ENCODE measurements at places on chromosomes 5 and 9.

DNA sequence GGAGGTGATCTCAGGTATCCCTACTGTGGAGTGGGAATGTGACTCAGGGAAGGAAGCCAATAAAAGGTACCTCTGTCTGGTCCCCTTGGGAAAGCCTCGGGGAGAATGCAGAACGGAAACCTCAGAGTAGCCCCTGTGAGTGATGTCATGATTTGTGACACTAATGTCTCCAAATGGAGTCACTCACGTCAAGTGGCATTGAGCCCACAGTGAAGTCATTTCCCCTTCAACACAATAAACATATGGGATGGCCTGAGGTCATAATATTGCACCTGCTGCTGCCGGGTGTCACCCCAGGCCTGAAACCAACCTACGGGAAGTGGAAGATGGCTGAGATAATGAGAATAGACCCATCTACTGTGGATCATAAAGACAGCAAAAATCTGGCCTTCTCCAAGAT lies 75.9 kb upstream of the GOLM1 start:
- no peak for DNase-seq

DNA sequence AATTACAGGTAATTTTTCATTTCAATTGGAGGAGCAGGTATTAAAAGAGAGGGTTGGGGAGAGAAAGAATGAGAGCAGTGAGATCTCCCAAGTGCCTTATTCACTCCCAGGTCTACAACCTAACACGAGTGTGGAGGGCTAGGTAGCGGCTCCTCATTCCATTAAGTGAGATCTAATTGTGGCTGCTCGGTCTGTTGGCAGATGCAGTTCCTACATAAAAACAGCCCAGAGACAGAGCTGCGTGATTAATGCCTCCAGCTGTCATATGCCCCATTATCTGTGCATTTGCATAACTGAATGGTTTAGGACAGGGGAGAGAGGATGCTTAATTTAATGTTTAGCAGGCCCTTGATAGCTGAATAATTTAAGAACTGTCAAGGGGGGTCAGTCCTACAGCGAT lies 100.5 kb downstream of the PSAT1 start:
- no peak for DNase-seq

DNA sequence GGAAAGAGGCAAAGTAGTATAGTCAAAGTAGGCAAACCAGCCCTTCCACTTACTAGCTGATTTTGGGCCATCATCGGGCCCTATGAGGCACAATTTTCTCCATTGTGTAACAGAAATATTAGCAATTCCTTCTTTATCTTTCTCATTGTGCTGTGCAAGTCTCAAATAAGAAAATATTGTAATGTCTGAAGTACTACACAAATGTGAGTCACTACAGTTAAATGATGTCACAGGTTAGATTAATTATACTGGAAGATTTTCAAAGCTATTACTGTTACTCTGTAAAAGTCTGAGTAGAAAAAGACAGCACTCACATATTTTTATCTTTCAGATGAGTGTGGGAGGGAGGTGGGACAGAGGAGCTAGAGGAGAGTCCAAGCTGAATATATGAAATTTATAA lies 12.4 kb upstream of the TMC1 start:
- no peak for DNase-seq

- no peak for DNase-seq
Observed at GRCh38 chr5:107776922-107777740, 106.4 kb upstream of the EFNA5 start.

DNA sequence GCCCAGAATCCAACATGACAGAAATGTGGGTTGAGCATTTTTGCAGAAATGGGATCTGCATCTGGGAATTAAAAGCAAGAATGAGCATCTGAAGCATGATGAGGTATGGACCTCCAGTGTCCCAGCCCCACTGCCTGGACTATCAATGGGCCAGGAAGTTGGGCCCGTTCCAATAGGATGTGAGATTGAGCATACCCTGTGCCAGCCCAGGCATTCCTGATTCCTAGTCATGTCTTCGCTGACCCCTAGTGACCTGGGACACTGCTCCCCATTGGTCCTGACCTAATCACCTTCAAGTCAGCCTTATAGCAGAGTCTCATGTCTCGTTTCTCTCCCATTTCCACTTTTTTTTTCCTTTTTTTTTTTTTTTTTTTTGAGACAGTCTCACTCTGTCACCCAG lies 197.4 kb upstream of the IRX2 start:
- no peak for DNase-seq

- DNase-seq, result no peak
Observed at GRCh38 chr9:16996901-16997491, 126.5 kb upstream of the BNC2 start.

DNA sequence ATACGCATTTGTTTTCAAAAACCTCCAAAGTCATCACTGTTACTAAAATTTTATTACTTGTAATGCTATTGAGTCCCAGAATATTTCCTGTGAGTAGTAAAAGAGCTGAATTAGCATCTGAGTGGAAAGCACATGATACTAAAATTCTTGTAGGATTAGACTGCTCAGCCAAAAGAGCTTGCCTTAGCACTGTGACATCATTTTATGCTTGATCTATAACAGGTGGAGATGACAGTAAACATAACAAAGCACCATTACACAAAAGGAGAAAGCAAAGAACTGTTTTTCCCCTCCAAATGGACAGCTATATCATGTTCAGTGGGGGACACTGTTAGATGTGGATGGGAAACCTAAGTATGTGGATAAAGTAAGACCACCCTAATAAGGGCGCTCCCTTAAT lies 5.8 kb upstream of the JAK2 start:
- DNase-seq, result no peak

- no peak for DNase-seq
Observed at GRCh38 chr5:171127314-171127713, 181.7 kb upstream of the TLX3 start.

DNA sequence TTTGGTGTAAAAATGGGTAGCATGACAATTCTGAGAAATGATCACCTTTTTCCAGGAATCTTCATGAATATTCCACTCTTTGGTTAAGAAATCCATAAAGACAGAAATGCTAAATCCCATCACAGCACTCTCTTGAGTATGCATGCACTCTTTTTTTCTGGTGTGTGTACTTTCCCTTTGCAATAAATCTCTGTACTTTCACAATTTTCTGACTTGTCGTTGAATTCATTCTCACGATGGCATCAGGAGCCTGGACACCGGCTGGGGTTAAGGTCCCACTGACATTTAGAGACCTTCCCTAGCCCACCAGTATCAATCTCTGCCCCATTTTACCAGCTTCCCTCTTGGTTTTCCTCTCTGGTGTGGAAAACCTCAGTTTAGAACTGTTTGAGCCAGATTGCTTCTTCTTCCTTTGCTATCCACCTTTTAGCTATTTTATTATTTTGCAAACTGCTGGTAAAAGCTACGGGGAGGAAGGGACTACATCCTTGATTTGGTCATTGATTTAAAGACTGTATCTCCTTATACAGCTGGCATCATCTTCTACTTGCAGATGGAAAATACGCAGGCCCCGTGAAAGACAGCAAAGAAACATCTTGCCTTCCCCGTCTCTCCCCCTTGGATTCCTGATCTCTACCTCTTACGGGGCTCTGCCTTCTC lies 59.9 kb upstream of the ZFR start:
- DNase-seq, result no peak

DNA sequence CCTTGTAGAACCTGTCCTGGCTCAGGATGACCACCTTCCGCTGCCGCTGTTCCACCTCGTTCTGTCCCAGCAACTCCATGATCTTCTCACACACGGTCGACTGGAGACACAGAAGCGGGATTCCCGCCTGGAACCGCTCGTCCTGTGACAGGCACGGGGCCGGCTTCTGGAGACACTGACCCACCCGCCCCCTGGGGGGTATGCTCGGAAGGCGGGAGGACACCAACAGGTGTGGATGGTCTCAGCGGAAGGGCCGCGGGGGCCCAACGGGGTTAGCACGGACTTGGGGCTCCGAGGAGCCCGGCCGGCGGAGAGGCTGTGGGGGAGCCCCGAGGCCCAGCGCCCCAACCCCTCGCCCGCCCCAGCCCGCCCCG lies 530 bp downstream of the UCK1 start:
- DNase-seq, result no peak

DNA sequence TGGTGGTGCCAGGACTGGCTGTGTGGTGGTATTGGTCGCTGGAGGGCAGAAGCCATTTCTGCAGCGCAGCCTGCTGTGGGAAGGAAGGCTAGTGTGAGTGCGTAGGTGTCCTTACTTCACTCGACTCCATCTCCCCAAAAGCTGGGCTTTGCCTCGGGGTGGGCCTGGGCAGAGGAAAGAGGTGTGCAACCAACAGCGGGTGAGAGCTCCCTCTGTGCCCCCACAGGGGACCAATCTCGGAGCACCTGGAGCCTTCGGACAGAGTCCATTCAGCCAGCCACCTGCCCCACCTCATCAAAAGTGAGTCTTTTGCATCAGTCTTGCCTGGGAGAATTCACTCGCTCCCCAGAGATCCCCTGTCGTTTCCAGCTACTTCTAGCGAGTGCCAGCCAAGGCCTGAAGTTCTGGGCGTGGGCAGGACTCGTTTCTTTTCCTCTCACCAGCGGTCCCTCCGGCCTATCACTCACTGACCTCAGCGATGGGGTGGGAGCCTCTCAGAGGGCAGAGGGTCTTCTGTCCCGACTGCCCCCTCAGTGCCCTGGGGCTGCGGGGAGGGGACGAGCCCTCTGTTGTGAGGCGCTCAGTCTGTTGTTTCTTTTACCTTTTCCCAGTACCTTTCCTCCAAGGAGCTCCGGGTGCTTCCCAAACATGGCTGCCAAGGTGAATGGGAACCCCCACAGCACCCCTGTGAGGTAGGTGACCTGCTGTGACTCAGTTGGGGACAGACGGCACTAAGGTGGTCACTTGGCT lies 32.9 kb upstream of the PRDM12 start:
- no peak for DNase-seq

DNA sequence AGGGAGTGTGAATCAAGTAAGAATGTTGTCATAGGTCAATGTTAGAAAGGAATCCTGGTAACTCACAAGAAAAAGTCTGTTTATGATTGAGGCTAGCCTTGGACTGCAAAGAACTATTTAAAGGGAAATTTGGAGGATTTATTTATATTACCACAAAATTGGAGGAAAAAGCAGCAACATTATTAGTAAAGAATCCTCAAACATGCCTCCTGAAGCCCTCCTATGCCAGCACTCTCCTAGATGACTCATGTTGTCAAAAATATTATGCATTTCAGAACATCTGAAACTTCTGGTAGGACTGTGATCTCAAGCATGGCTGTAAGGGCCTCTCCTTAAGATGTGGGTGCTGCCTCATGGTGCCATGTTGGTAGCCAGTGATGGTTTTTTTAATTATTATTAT lies 628.5 kb downstream of the CHSY3 start:
- no peak for DNase-seq

- no peak for DNase-seq
Observed at GRCh38 chr9:135796784-135797485, 95.0 kb downstream of the KCNT1 start.

GRCh38 chr5:40799258-40799657 lies 1.1 kb upstream of the PRKAA1 start:
- DNase-seq, result no peak

DNA sequence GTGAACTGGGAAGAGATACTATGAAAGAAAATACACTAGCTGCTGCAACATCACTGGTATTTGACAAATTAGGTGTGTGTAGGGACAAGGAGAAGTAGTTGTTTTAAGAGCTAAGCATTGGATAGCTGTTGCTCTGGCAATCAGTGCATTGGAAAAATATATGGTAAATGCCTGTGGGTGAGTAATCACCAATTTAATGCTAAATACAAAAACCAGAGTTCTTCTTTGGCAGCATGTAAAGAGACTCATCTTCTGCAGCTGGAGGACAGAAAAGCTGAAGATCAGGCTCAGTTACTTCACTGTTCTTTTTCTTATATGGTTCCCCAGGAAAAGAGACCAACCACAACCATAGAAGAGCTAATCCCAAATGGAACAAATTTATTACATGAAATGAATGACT lies 201.8 kb upstream of the MPDZ start:
- DNase-seq, result no peak

- DNase-seq, result no peak
Observed at GRCh38 chr5:109191153-109191558, 218.6 kb downstream of the PJA2 start.

- DNase-seq, result no peak
Observed at GRCh38 chr5:14216902-14217301, 73.8 kb downstream of the TRIO start.

GRCh38 chr9:120917929-120918762 lies 8.4 kb downstream of the TRAF1 start:
- DNase-seq, result no peak

GRCh38 chr5:14057289-14057688 lies 85.9 kb upstream of the TRIO start:
- no peak for DNase-seq

DNA sequence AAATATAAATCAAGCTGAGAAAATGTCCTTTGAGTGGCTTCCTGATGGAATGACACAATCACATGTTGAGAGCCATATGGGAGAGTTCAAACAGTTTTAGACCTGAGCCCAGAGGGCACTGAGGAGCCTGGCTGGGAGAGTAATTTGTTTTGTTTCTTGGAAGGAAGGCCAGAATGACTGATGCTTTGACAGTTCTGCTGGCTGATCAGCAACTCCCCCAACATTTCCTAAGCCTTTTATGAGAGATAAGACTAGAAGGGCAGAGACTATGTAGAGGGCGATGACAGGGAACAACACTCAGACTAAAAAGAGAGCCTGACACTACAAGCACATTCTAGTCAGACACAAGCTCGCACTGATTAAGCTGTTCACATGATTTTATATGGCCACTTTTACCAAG lies 169.2 kb downstream of the COX7C start:
- no peak for DNase-seq

GRCh38 chr5:108361771-108362170 lies 20.1 kb downstream of the FBXL17 start:
- DNase-seq, result no peak

DNA sequence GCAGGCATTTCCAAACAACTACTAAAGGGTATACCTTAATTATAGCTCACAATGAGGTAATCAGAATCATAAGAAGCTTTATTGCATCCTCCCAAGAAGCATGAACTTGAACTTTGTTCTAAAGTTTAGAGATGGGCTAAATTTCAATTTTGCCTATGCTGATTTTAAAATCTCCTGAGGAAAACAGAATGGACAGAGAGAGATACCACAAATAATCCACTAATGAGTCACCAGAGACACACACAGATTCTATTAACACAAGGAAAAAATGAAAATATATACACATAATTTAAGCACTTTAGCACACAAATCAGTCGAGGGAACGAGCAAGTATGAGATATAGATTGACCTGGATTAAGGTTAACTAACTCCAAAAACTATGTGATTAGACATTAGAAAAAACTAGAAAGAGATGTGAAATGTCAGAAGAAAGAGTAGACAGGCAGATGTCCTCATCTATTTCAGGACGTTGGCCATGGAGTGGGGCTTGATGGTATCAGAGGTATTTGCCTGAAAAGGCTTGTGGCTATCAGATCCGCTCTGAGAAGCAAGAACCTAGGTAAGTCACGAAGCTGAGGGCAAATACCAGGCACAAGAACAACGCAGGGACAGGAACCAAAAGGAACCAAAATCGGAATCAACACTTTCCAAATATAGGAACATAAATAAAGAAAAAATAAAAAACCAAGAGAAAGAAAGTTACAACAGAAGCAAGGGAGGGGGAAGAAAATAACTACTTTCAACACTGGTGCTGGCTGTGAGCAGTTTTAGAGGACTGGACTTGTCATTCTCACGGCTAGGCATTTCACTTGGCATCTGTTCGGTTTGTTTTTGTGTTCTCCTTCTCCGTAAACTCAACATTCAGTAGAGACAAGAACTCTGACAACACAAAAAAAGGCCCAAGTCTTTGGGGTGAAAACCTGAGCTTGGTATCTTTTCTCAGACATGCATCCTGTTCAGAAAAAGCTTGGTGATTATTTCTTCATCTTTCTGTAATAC lies 294.6 kb upstream of the PUM3 start:
- no peak for DNase-seq

- DNase-seq, result no peak
Observed at GRCh38 chr5:134642931-134643530, 5.6 kb upstream of the SEC24A start.

- DNase-seq, result no peak
Observed at GRCh38 chr5:42924686-42925085, 113.0 kb upstream of the SELENOP start.
